ENCODE measurements at places on chromosomes 5 and 9.

- no peaks in the 10 kb centered on the region for H3K27me3 ChIP-seq
- no peaks in the 10 kb centered on the region for H3K4me1 ChIP-seq
- no peak overlapping the region for H3K27ac ChIP-seq
- DNase-seq = no peak
- no peak overlapping the region for H3K4me3 ChIP-seq
Observed at GRCh38 chr9:27590651-27591050, 17.4 kb upstream of the C9orf72 start.

DNA sequence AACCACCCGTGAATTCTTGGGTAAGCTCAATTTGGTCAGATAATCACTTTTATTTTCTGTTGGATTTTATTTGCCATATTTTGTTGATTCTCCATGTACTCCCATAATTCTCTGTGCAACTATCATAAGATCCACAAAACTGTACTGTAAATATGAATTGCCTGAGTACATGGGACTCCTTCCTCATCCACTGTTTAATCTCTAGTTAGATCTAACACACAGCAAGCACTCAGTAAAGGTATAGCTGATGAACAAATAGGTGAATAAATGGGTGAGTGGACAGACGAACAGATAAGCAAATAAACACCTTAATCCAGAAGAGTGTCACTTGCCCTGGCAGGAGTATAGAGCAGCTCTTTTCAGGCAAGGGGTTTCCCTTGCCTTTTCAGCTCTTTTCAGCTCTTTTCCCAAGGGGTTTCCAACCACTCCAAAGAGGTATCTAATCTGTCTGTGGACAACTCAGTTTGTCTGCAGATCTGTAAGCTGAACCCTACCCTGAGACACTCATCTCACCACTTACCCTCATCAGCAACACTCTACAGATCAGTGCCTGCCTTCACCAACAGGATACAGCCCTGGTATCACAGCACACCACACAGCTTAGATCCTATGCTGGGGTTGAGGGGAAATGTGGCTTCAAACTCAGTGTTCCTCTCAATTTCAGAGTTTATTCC is 51.2 kb downstream of the SIL1 start:
- peak overlapping the region; percentile 27 for H3K27ac ChIP-seq
- H3K4me1 ChIP-seq = peaks cover 60% of the 10 kb centered on the region
- no peak for DNase-seq
- no peaks in the 10 kb centered on the region for H3K27me3 ChIP-seq
- H3K4me3 ChIP-seq = no peak overlapping the region

DNA sequence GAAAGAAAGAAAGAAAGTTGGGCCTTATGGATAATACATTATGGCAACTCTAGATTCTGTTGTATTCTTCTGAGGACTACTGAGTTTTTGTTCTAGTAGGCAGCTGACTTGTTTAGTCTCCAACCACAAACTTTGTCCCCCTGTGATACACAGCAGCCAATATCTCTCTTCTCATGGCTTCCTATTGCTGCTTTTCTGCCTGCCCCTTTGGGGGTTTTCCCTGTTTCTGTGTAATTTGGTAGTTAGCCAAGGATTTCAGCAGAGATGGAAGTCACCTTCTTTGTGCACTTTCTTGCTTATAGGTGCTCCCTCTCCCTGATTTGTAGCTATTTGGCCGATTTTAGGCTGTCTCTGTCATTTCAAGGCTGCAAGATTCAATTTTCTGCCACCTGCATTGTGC is 109.6 kb downstream of the FGF1 start:
- no peaks in the 10 kb centered on the region for H3K4me1 ChIP-seq
- no peak overlapping the region for H3K27ac ChIP-seq
- no peak for DNase-seq

DNA sequence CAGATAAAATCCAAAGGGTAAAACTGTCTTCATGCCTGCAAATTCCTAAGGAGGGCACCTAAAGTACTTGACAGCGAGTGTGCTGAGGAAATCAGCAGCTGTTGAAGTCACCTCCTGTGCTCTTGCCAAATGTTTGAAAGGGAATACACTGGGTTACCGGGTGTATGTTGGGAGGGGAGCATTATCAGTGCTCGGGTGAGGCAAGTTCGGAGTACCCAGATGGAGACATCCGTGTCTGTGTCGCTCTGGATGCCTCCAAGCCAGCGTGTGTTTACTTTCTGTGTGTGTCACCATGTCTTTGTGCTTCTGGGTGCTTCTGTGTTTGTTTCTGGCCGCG is 727 bp upstream of the ADRB2 start:
- H3K4me3 ChIP-seq = peak overlapping the region; percentile 60
- peak overlapping the region; percentile 93 for H3K27ac ChIP-seq
- no peaks in the 10 kb centered on the region for H3K27me3 ChIP-seq
- DNase-seq = no peak
- H3K36me3 ChIP-seq = no peaks in the 10 kb centered on the region

DNA sequence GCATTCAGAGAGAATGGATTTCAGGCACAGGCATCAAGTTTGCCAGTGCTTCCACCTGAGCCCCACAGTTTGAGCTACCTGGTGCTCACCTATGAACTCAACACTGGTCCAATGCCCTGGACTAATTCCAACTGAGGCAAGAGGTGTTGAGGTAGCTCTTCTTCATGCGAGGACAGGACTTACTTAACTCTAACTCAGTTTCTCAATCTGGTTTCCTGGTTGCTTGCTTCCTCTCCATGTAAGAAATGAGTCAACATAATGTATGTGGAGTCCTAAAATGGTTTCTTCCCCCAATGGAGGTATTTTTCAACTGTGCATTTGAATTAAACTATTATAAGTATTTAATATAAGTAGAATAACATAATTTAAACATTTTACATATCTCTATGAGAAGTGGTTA is 523.6 kb upstream of the DAB2 start:
- no peak for DNase-seq
- H3K4me3 ChIP-seq = no peak overlapping the region
- no peak overlapping the region for H3K27ac ChIP-seq
- H3K27me3 ChIP-seq = no peaks in the 10 kb centered on the region
- H3K36me3 ChIP-seq = no peaks in the 10 kb centered on the region
- no peaks in the 10 kb centered on the region for H3K4me1 ChIP-seq

DNA sequence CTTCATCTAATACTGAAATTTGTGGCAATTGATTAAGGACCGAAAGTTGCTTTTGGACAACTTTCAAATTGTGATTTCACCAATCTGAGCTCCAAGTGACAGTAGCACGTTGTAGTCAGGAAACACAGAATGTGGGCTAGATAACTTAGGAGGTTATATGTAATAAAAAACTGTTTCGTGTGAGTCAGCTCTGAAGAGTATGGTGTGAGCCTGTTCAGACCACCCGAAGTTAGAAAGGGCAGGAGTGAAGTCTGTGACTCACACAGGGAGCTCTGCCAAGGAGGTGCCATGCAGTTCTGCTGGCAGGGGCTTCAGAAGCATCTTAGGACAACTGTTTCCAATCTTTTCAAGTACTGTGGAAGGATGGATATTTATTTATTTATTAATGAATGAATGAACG is 16.4 kb upstream of the ZBTB34 start:
- no peak overlapping the region for H3K4me3 ChIP-seq
- no peaks in the 10 kb centered on the region for H3K27me3 ChIP-seq
- no peak for DNase-seq
- H3K36me3 ChIP-seq = peaks cover under 1% of the 10 kb centered on the region
- H3K4me1 ChIP-seq = no peaks in the 10 kb centered on the region

- no peaks in the 10 kb centered on the region for H3K36me3 ChIP-seq
- DNase-seq = no peak
- no peak overlapping the region for H3K27ac ChIP-seq
- no peak overlapping the region for H3K4me3 ChIP-seq
- no peaks in the 10 kb centered on the region for H3K4me1 ChIP-seq
Observed at GRCh38 chr9:114690308-114690707, 8.3 kb upstream of the TEX48 start.

DNA sequence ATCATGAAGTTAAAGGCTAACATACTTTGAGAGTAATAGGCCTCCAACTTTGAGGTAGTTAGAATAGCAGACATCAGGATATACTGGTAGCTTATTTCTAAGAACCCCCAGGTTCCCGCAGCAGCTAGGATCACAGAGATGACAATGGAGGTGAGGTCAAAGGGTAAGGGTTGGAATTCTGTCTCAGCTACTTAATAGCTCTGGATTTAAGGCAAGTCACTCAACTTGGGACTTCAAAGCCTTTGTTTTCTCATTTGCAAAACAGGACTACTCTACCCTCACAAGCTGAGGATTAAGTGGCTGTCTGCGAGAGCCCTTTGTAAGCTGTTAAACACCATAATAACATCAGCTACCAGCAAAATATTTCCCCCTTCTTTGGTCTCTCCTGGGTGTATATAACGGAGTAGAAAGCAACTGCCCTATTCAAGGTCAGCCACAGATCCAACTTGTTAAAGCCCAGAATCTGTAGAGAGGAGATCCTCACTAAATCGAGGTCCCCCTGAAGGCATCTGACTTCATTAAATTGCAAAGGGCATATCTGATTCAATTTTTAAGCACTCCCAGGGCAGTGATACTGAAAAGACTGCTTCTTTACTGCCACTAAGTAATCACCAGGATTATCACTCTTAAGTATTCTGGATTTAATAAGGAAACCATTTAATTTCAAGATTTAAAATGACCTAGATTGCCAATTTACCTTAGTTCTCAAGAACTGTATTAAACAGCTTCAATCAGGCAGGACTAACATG is 104.7 kb downstream of the DCP2 start:
- no peak overlapping the region for H3K4me3 ChIP-seq
- H3K27me3 ChIP-seq = no peaks in the 10 kb centered on the region
- H3K27ac ChIP-seq = no peak overlapping the region
- H3K4me1 ChIP-seq = no peaks in the 10 kb centered on the region

DNA sequence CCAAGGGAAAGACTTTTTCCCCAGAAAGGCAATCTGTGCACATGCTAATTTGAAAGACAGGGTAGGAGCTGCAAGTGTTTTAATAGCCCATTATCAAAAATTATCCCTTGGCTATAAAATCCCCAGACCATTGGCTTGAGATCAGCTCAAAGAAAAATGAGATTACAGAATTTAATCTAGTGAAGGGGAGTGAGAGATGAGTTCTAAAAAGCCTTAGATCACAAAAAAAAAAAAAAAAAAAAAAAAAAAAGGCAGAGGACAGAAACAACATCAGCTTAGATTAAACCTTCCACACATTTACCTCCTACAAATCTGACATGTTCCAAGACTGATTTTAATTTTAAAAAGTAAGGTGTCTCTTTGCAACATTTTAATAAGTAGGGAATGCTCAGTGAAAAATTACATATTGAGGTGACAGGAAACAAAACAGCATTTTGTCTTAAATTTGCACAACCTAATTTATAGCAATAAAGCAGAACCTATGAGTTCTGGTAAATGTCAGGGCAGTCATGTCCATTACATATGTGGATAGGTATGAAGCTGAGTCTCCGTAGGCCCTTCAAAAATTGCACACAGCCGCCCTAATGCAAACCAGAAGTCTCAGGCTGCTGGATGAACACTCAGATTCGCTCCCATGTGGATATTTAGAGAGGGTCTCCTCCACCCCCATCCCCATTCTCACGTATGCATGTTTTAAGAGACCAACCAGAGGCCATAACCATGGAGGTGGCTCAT is 43.4 kb downstream of the NFIB start:
- DNase-seq = no peak
- no peak overlapping the region for H3K27ac ChIP-seq
- peaks cover 21% of the 10 kb centered on the region for H3K4me1 ChIP-seq
- H3K27me3 ChIP-seq = no peaks in the 10 kb centered on the region
- H3K36me3 ChIP-seq = no peaks in the 10 kb centered on the region
- H3K4me3 ChIP-seq = no peak overlapping the region

DNA sequence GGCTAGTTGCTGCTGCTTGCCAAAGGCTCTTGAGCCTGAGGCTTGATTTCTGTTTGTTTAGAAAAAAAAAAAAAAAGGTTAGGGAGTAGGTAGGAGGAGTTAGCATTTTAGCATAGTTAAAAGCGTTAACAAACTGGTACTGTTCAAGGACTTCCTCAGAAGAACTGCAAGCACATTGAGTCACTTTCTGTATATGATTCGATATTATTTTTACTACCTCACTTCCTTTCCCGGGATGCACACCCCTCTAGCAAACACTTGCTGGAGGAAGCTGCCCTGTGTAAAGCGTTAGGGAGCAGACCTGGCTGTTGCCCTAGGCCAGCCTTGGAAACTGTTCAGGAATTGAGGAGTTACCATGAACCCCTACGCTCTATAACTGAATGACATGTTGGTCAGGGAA is 15.7 kb upstream of the CEP120 start:
- no peak overlapping the region for H3K4me3 ChIP-seq
- peak overlapping the region; percentile 56 for H3K27ac ChIP-seq
- H3K27me3 ChIP-seq = no peaks in the 10 kb centered on the region
- no peak for DNase-seq
- no peaks in the 10 kb centered on the region for H3K4me1 ChIP-seq

DNA sequence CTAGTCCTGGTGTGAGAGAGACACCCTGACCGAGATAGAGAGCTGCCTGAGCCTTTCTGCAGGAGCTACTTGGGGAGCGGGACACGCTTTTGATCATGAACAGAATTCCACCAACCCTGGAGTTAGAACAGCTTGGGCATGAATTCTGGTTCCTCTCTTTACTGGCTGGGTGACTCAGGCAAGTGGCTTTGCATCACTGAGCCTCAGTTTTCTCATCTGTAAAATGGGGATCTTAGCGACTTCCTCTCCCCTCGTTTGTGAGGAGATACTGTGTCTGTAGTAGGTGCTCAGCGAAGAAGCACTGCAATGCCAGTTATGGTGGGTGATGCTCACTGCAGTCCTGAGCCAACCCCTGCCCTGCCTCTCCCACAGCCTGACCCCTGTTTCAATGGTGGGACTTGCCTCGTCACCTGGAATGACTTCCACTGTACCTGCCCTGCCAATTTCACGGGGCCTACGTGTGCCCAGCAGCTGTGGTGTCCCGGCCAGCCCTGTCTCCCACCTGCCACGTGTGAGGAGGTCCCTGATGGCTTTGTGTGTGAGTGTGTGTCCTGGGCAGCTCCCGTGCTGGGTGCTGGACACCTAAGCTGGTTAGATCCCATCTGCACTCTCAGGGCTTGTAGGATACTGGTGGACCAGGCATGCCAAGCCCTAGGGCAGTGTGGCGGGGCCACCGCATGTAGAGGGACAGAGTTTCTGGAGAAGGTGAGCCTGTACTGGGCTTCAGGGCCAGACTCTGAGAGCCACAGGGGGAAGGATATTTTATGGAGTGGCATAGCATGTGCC is 16.0 kb downstream of the CRB2 start:
- no peak for DNase-seq
- H3K4me3 ChIP-seq = no peak overlapping the region
- no peaks in the 10 kb centered on the region for H3K4me1 ChIP-seq

DNA sequence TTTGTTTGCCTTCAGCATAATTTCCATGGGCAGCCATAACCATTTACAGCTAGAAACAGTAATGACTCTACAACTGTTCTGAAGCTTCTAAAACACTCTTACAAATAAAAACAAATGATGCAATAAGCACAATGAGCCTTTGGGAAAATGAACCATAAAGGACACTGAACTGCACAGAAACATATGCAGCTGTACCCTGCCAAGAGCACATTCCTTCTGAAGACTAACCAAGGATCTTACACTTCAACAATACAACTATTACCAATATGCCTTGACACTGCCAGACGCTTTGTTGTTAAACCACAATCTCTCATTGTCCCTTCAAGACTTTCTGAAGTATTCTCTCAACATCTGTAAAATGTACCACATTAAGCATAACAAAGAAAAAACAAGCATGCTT is 104.2 kb upstream of the HMHB1 start:
- no peak for DNase-seq
- no peak overlapping the region for H3K27ac ChIP-seq
- peaks cover 4% of the 10 kb centered on the region for H3K4me1 ChIP-seq
- H3K36me3 ChIP-seq = no peaks in the 10 kb centered on the region
